ENCODE measurements at places on chromosomes 3 and 15.
A peak's percentile ranks its signal among the peaks of the same experiment; 100 is the strongest.

DNA sequence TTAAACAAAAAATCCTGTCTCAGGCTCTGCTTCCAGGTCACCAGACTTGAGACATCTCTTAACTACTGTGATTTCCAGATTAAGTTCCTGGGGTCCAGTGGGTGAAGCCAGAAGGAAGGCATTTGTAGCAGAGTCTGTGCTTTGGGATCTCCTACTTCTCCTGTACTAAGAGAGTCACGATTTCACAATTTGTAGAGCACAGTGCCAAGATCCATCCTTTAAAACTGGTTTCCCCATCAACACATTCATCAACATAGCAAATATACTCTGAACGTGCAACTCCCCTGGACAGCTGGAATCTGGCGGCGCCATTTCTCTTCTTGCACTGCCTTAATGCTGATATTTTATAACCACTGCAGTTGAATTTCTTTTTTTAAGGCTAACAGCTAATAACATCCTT, 33.2 kb downstream of the CDCP1 start:
- no peak for DNase-seq

GRCh38 chr3:49470714-49471420, 800 bp downstream of the DAG1 start:
- no peak for DNase-seq

DNA sequence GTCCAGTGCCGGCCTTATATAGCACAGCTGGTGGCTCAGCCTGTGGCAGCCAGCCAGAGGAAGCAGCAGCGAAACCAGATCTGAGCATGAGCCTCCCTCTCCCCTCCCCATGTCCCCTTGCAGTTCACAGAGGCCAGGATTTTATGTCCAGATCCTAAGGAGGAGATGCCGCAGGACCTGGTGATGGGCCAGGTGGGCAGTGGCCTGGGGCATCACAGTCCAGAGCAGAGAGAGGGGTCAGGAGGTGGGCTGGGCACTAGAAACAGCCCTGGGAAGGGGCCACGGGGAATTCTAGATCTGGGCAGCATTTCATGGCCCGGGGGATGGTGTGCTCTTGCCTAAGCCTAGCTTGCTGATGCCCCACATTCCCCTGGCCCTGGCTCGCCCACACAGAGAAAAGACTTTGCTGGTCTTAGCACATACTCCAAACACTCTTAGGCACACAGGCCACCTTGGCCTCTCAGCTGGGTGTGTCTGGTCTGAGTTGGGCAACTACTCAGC, 259 bp upstream of the CILP start:
- DNase-seq, result no peak

DNA sequence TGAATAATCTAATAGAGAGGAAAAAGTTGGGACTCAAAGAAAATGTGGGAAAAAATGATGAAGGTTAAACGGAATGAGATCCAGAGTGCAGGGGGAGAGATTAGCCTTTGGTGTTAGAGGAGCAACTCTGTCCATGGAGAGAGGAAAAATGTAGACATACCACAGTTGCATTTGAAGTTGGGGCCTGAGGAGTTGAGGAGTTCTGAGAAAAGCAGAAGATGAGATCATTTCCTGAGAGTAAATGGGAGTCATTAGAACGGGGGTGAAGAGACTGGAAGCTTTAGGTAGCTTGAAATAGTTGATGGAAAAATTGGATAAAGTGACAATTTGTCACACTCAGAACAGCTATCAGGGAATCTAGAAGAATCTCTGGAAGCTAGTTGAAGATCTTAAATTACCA, 7.3 kb downstream of the CCR5AS start:
- no peak for DNase-seq

- no peak for DNase-seq
Measured at GRCh38 chr3:10845839-10846656, 30.0 kb downstream of the SLC6A11 start.

- DNase-seq, result peak; percentile 24
Measured at GRCh38 chr3:27681249-27681748, 40.8 kb downstream of the EOMES start.
